ENCODE measurements at places on chromosomes 6 and 20. TPM values are rescaled to one million over a fixed set of nuclear protein-coding genes. Genes with fewer than 3 reads are reported as not detected.

FAM209A gene
- total RNA-seq = not detected

- DNase-seq = peak; percentile 32
These were observed 101.1 kb downstream of the DLGAP4 start for GRCh38 chr20:36407199-36407733.

DNA sequence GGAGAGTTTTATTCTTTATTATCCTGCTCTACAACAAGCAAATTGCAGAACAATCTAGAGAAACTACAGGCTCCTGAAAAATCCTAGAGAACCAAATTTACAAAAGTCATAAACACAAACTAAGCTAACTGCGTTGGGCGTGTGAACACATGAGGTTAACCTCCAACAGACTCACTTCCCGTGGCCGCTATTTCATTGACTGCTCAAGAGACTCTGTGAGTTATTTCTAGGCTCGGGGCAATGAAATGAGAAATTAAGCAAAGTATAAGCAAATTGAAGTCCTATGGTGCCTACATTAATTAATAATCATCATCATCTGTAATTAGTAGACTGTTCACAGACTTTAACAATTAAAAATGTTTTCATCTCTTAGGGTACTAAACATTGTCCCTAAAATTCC lies 100.0 kb downstream of the MBOAT1 start:
- no peak for DNase-seq

DNA sequence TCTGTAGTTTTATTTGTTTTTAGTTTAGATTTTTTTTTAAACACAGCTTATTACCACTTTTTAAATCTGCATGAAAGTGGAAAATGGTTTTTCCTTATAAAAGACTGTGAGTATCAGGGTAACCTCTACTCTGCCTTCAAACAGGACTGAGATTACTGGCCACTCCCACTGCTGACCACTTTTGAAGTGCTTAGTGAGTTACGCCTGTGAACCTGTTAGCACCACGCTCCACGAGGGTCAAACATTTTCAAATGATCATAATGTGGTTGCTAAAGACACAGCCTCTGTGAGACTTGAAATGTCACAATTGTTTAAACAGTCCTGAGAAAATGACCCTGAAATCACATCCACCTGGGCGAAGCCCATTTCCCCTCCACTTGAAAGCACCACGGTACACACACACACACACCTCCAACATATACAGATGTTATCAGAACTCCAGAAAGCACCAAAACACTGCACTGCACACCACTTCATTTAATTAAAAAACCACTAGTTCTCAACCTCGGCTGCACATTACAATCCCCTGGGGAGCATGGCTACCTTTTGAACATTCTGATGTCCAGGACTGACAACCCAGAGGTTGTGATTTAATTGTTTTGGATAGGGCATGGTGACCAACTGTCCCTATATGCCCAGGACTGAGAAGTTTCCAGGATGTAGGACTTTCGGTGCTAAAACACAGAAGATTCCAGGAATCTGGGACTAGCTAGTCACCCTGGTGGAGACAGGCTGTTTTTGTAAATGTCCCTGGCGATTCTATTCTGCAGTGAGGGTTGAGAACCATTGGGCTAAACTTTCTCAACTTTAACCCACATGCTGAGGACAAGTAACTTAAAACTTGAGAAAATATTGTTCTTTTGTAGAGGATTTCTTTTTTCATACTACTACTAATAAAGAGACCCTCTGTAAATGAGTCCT lies 176.4 kb upstream of the MYLIP start:
- DNase-seq = no peak

COL20A1 gene
- total RNA-seq = not detected

- no peak for DNase-seq
These were observed 6.8 kb downstream of the NCR2 start for GRCh38 chr6:41342241-41342640.

GRCh38 chr6:40779409-40779808 lies 192.2 kb upstream of the LRFN2 start:
- DNase-seq = peak; percentile 90

DNA sequence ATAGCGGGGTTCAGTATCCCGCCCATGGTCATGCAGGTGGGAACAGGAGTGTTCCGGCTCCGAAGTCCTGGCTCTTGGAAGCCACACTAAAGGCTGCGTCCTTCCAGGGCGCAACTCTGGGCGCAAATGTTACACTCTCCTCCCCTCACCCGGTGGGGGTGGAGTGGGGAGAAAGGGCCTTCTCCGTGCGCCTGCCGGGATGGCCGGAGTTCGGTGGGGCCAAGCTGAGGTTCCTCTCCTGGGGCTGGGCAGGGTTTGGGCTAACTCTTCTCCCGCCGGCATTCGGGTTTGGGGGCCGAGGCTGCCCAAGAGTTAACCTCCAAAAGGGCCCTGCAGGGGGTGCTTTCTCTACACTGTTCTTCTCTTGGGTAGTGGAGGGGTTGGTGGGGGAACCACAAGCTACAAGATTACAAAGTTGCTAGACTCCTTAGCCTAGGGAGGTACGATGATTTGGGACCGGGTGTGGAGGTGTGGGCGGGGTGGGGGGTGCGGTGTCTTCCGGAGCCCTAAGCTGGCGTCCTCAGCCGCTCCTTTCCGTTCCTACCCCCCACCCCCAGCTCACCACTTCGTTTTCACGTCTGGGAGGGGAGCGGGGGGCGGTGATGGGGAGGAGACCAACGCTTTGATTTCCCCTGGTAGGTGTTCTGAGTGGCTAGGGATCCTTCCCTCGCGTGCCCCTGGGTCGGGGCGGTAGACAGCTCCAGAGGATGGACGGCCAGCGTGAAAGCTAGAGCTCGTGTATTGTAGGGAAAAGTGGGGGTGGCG lies 12.3 kb downstream of the NRN1 start:
- DNase-seq = no peak

DNA sequence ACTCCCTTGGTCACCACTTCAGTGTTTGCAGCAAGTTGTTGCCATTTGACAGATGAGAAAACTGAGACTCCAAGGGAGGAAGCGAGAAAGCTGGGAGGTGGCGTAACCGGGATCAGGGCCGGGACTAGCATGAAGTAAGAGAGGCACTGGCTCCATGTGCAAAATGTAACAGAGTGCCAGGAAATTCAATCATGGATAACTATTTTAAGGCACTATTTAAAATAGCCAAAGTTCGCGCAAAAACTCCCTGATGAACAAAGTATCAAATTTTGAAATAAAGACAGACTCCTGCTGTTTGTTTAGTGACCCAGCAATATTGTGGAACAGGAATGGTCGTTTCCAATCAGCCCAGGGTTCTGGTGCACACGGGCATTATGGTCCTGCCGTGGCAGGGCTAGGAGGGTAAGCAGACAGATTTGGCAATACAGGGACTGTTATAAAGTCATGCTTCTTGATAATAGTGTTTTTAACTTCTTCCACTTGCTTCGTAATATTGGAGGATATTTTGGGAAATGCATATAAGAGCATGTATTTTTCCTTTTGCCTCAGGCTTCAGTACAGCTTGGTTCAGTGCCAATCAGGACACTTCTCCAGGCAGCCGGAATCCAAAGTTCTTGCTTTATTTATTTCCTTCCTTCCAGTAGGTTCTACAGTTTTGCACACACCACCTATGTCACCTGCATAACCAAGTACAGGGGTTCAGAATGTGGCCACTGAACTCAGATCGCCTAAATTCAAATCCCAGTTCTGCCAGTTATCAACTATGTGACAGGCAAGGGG lies 141.6 kb downstream of the EYA2 start:
- DNase-seq = no peak

- DNase-seq = no peak
These were observed 192.5 kb downstream of the PTPRK start for GRCh38 chr6:128327890-128328289.

COL12A1 gene
- 9.0 TPM for total RNA-seq

DNA sequence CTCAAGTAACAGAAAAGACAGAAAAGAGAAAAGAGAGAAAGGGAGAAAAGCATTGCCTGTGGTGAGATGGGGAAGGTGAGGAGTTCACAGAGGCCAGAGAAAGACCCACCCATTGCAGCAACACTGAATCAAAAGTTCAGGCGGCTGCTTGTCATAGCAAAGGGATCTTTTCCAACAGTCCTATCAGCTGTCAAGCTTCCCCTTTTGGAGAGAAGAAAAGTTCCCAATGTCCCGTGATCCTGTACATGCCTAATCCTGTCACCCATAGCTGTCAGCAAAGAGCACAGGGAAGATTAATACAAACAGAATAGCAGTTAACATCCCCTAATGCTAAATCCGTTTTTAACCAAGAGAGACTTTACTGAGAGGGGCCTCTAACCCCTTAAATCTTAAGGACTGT lies 8.9 kb upstream of the TRIM38 start:
- DNase-seq = no peak

- no peak for DNase-seq
These were observed 26.1 kb downstream of the DUSP22 start for GRCh38 chr6:318243-318890.

GRCh38 chr20:15911581-15911980 lies 661.7 kb downstream of the KIF16B start:
- no peak for DNase-seq

- peak; percentile 97 for DNase-seq
These were observed 26.9 kb downstream of the SPATA2 start for GRCh38 chr20:49888212-49889000.

STMN3 gene
- total RNA-seq = 2.2 TPM

LGSN gene
- total RNA-seq = not detected

GRCh38 chr6:40349901-40350746 lies 237.0 kb downstream of the LRFN2 start:
- DNase-seq = no peak

GRCh38 chr6:123467392-123467791 lies 169.4 kb downstream of the TRDN start:
- no peak for DNase-seq
